ENCODE measurements at places on chromosomes 13 and 19. TPM values are rescaled to one million over a fixed set of nuclear protein-coding genes. Genes with fewer than 3 reads are reported as not detected.

The ACP7 gene
- 10.3 TPM for total RNA-seq

The ADPRHL1 gene
- total RNA-seq, result 4.8 TPM

The SBSN gene
- 0.39 TPM for total RNA-seq

The SIGLEC14 gene
- total RNA-seq, result not detected

The ACTL9 gene
- not detected for total RNA-seq

The ZNF443 gene
- 6.0 TPM for total RNA-seq

The SMAD9 gene
- 2.4 TPM for total RNA-seq

The DEDD2 gene
- 13.2 TPM for total RNA-seq

The DACH1 gene
- 0.54 TPM for total RNA-seq

The ZNF43 gene
- 27.7 TPM for total RNA-seq

The ATXN8OS gene
- not detected for total RNA-seq

The ZNF726 gene
- total RNA-seq, result 7.2 TPM

The TEX29 gene
- not detected for total RNA-seq

The SLC10A2 gene
- not detected for total RNA-seq

The SMIM24 gene
- total RNA-seq, result 0.28 TPM

The ERFL gene
- 0.18 TPM for total RNA-seq

The VSTM2B gene
- total RNA-seq, result not detected

The ERICH6B gene
- total RNA-seq, result not detected

Data from Panc1 (cell line).